WTC11 (cell line): ENCODE measurements at places on chromosomes 7 and 10. TPM values are rescaled to one million over a fixed set of nuclear protein-coding genes. Genes with fewer than 3 reads are reported as not detected.

The PTPRZ1 gene
- 105 to 114 TPM (median 107 TPM) in 3 replicates for total RNA-seq

The PBLD gene
- 2.4 to 2.7 TPM (median 2.6 TPM) in 3 replicates for total RNA-seq

The NME8 gene
- 1.0 to 2.3 TPM (median 1.5 TPM) in 3 replicates for total RNA-seq

The PALD1 gene
- 36.1 to 43.6 TPM (median 38.5 TPM) in 3 replicates for total RNA-seq

The EPDR1 gene
- total RNA-seq: 6.3 to 7.4 TPM (median 6.7 TPM) in 3 replicates

The HOXA5 gene
- 0.14 TPM in 1 of 3 replicates, not detected in the others for total RNA-seq

DNA sequence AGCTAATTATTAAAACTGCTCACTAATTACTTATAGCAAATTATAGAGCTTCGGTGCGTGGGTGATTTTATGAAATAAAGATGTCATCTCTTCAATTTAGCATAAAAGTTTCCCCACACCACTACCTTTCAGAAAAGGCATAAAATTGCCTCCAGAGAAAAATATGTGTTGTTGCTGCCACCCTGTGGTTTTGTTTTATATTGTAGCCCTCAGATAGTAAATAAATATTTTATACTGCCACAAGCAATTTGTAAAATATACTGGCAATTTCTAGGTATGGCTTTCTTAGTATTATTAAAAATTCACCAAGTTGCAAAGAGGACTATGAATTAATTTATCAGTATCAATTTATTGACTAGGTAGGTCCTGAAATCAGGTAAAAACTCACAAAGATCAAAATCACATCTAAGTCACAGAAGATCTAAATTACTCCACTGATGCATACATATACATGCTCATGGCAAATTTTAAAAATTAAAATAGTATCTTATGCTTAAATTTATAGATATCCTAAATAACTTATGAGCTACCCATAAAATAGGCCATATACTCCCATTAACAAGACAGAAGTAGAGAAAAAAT lies 26.5 kb downstream of the ASNS start:
- no peaks in the 10 kb centered on the region for H3K4me1 ChIP-seq
- H3K36me3 ChIP-seq: peaks cover 22% of the 10 kb centered on the region
- DNase-seq: no peak
- H3K27ac ChIP-seq: no peak overlapping the region
- H3K27me3 ChIP-seq: peaks cover 4% of the 10 kb centered on the region; the same call in 1 of the 2 replicates
- H3K4me3 ChIP-seq: no peak overlapping the region

DNA sequence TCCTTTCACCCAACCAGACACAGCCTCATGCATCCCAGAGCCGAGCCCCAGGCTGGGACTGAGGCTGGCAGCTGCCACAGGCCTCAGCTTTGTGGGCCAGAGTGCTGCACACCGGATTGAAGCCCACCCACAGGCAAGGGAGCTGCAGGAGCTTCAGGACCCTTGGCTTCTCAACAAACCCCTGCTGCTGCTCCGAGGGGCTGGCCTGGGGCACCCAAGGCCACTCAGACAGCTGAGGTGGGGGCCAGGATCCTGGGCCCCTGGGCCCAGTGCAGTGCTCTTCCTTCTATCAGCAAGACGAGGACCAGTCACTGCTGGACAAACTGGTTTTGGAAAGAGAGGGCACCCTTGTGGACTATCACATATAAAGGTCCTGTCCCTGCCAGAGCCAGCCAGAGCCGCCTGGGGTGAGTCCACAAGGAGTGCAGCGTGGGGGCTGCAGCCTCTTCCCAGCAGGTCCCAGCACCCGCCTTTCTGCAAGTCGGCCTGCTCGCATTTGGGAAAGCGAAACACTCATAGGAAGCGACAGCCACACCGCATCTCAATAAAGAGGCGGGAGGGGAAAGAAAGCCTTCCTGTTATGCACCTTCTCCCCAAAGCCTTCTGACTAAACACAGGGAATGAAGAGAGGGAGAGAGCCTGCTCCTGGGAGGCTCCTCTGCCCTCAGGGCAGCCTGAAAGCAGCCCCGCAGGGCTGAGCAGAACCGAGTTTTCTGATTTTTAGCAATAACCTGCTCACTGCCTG lies 9.5 kb upstream of the TCERG1L start:
- no peak for DNase-seq
- peaks cover 50% of the 10 kb centered on the region for H3K36me3 ChIP-seq
- H3K27ac ChIP-seq: no peak overlapping the region
- H3K4me3 ChIP-seq: no peak overlapping the region
- H3K4me1 ChIP-seq: peaks cover 18% of the 10 kb centered on the region

DNA sequence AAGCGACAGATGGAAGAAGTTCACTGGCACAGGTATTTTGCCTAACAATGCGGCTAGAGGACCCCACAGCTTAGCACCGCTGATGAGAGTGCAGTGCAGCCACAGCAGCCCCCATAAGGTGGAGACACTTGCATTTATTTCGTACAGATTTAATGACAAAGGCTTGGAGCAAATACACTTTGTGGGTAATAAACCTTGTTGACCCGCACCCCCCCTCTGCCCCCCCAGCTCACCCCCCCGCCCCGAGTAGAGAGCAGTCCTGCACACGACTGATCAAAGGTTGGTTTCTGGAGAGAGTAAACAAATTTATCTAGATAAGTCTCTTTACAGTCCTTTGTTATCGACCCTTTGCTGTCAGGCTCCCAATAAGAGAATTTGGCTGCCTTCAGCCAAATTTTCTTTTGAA lies 96.7 kb upstream of the LRGUK start:
- H3K36me3 ChIP-seq: peaks cover 29% of the 10 kb centered on the region
- H3K27ac ChIP-seq: no peak overlapping the region
- peaks cover 43% of the 10 kb centered on the region for H3K4me1 ChIP-seq
- H3K27me3 ChIP-seq: peaks cover 22% of the 10 kb centered on the region
